HS-27A (cell line): ENCODE measurements at places on chromosomes 4 and X.

GRCh38 chr4:89305712-89306437 lies 1.7 kb downstream of the GPRIN3 start:
- no peak for DNase-seq

- DNase-seq: no peak
Measured at GRCh38 chr4:53713767-53714166, 122.5 kb upstream of the LNX1 start.

- no peak for DNase-seq
Measured at GRCh38 chr4:5734853-5735252, 23.9 kb downstream of the EVC start.

GRCh38 chrX:54494166-54494988 lies 1.7 kb downstream of the FGD1 start:
- DNase-seq: no peak

GRCh38 chrX:11678158-11678557 lies 12.4 kb upstream of the ARHGAP6 start:
- DNase-seq: no peak
